Astrocyte (in vitro differentiated cells and primary cell): ENCODE measurements at places on chromosomes 6 and 20. TPM values are rescaled to one million over a fixed set of nuclear protein-coding genes. Genes with fewer than 3 reads are reported as not detected.

DNA sequence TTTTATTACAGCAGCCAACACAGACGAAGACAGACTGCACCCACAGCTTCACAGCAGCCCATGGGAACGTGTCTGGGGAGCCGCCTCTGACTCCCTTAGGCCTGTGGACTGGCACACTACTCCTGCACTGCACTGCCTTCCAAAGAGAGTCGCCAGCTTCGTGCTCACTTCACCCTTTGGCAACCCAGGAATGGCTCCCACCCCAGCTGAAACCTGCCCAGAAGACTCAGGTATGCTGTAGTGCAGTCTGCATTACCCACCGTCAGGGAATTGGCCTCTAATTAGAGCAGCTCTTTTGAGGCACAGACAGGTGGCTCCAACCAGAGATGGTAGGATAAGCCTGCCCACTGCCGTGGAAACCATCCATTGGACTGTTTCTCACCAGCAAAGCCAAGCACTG, 39.9 kb upstream of the FRMD1 start:
- no peak overlapping the region for H3K27ac ChIP-seq
- H3K4me1 ChIP-seq, result no peaks in the 10 kb centered on the region
- H3K36me3 ChIP-seq, result no peaks in the 10 kb centered on the region
- H3K4me3 ChIP-seq, result no peak overlapping the region
- peaks cover 3% of the 10 kb centered on the region for H3K27me3 ChIP-seq

GRCh38 chr6:23728707-23729106, 397.3 kb upstream of the NRSN1 start:
- H3K27ac ChIP-seq, result no peak overlapping the region
- no peaks in the 10 kb centered on the region for H3K36me3 ChIP-seq
- no peaks in the 10 kb centered on the region for H3K4me1 ChIP-seq
- H3K4me3 ChIP-seq, result no peak overlapping the region
- no peaks in the 10 kb centered on the region for H3K27me3 ChIP-seq

DNA sequence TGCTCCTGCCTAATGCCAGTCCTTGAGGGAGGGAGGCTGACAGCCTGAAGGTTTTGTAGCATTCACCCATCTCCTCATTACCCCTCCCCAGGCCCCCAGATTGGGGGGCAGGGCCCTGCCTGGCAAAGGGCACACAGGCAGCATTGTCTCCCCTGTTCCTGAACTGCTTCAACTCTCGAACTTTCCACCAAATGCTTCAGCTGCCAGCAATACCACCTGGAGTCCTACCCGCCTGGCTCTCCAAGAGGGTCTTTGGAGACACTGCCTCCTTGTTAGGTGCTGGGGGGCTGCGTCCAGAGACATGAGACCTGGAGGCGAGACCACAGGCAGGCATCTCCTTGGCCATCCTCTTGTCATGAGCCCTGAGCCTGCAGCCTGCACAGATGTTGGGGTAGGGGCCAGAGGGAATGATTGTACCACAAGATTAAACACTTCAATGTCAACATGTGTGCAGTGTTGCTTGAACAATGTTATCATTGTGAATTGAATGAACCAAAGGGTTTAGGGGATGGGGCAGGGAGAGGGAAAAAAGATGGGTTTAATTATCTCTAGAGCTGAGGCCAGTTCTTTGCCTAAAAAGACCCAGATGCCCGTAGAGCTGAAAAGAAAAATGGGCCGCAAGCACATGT, 25.0 kb downstream of the BMP7 start:
- DNase-seq, result no peak
- H3K4me1 ChIP-seq, result no peaks in the 10 kb centered on the region
- H3K27ac ChIP-seq, result no peak overlapping the region
- H3K4me3 ChIP-seq, result no peak overlapping the region
- peaks cover 4% of the 10 kb centered on the region for H3K27me3 ChIP-seq

DNA sequence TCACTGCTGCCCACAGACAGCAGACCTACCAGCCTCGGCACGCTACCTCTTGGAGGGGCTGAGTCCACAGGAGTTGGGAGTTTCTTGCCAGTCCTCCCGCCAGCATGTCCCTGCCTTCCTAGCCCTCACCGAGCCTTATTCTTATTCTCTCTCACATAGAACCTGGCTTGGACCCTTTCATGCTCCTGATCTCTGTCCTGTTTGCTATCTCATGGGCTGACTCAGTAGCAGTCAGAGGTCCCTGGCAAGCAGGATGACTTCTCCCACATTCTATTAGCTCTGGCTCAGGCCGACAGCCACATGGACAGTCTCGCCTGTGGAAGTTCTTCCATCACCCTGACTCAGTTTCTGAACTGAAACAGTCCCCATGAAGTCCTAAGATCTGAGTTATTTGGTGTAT, 313.2 kb upstream of the RNF24 start:
- H3K4me1 ChIP-seq, result no peaks in the 10 kb centered on the region
- H3K36me3 ChIP-seq, result no peaks in the 10 kb centered on the region
- H3K27me3 ChIP-seq, result peaks cover 5% of the 10 kb centered on the region
- H3K4me3 ChIP-seq, result no peak overlapping the region
- no peak overlapping the region for H3K27ac ChIP-seq

GRCh38 chr20:62540504-62540903, 64.7 kb upstream of the GATA5 start:
- H3K27me3 ChIP-seq, result peaks cover 9% of the 10 kb centered on the region
- no peak for DNase-seq
- H3K4me1 ChIP-seq, result no peaks in the 10 kb centered on the region

DNA sequence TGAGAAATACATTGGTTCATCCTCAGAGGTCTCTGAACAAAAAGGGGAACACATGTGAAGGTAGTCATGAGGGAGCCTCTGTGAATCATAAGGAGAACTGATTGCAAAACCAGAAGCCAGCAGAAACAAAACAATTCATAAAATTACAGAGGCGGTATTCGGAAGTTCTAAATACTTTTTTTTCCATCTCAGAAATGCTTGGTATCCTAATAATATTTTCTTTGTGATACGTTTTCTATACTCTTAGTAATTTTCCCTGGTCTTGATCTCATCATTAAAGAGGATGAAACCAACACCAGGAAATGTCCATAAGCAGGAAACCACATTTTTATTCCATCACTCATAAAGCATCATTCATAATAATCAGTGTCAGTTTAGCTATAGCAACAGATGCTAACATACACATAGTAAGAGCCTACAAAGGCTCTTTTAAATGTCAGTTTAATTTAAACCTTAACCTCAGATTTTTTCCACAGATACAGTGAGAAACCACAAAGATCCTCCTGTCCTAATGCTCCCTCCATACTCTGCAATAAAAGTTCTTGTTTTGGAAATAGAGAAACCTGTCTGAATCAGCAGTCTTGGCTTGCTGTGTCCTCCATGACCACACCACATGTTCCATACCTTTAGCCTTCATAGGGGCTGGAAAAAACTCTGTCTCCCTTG, 29.2 kb downstream of the SGK1 start:
- no peaks in the 10 kb centered on the region for H3K36me3 ChIP-seq
- peak overlapping the region; percentile 92 for H3K27ac ChIP-seq
- no peaks in the 10 kb centered on the region for H3K27me3 ChIP-seq
- peaks cover 15% of the 10 kb centered on the region for H3K4me1 ChIP-seq
- peak; percentile 92 for DNase-seq

GRCh38 chr20:40010483-40010882, 678.6 kb downstream of the MAFB start:
- DNase-seq, result no peak
- no peaks in the 10 kb centered on the region for H3K4me1 ChIP-seq
- no peaks in the 10 kb centered on the region for H3K27me3 ChIP-seq
- H3K36me3 ChIP-seq, result no peaks in the 10 kb centered on the region

The SLPI gene
- total RNA-seq, result 0.41 TPM in 1 of 2 replicates, not detected in the other

The MUC21 gene
- total RNA-seq, result not detected in 2 replicates
